ENCODE measurements at places on chromosomes 2 and 18. TPM values are rescaled to one million over a fixed set of nuclear protein-coding genes. Genes with fewer than 3 reads are reported as not detected.

CFAP221 gene
- 1.2 TPM for total RNA-seq

ABHD1 gene
- total RNA-seq: 1.1 TPM

SPRED2 gene
- 22.0 TPM for total RNA-seq

NETO1 gene
- 0.83 TPM for total RNA-seq

LTBP1 gene
- total RNA-seq: 124 TPM

FOXI3 gene
- not detected for total RNA-seq

RUFY4 gene
- total RNA-seq: not detected

DNA sequence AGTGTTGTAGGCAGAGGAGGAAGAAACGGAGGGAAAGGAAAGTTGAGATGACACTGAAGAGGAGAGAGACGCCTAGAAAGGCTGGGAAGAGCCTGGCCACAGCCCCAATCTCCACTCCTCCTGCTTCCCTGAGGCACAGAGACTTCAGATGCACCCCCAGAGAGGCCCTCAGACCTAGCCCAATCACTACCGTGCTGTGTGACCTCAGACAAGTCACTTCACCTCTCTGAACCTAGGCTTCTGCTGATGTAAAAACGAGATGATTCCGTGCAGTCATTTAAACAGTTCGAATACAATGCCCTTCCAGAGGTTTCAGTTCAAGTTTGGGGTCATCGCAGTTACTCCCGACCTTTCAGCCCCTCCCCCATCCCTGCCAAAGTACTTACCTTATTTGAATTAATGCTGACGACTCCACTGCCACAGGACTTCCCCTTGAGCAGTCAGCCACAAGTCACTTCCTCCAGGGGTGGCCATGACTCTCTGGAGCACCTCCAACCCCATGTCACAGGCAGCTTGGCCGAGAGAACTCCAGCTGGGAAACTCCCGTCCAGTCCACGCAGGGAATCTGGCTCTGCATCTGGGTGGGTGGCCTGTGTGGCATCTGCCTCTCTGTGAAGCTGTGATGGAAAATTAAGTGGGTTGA is 105.2 kb upstream of the ID2 start:
- DNase-seq: peak; percentile 86

DNA sequence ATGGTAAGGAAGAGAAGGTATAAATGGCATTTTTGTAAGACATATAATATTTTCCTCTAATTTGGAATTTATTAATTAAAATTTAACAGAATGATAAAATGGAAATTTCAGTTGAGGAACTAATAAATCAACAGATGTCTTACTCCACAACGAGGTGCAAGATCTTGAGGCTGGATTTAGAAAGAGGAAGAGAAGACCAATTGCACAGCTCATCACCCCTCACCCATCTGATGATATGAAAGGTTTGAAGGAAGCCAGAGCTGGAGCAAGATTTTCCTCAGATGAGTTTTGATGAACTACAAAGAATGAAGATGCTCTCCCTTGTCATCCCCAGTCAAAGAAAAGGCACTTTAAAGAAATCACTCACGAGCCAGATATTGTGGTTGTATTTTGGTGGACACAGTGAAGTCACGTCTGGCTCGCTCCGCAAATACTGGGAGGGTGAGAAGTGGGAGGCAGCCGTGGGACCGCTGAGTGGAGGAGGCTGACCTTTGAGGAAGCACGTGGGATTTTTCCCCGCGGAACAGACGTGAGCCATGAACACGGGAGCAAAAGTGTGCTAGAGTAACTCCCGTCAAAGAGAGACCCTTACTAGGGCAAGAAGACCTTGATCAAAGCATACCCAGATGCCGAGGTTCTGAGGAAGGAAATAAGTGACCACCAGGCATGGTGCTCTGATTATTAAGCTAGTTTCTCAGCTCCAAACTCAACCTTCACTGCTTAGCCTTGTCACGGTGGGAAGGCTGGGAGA is 511.4 kb downstream of the RNF144A start:
- DNase-seq: no peak

GRCh38 chr18:37639846-37640245 is 74.2 kb upstream of the CELF4 start:
- DNase-seq: no peak

- DNase-seq: peak; percentile 51
Observed at GRCh38 chr2:11023326-11024258, 111.9 kb downstream of the KCNF1 start.

DNA sequence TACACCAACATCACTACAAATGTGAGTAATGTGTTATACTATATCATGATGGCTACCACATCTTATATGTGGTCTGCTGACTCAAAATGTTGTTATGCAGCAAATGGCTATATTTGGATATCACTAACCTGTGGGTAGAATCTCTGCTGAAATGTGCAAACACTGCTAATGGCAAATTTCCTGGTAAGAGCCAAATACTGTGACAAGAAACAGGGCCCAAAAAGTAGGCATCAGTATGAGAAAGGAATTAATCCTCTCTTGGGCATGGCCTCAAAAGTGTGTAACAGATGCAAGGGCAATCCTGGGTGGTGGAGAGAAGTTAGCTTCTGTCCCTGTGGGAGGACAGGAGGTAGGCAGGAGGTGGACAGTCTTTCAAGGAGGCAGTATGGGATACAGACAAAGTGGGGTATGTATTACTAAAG is 13.3 kb downstream of the ATF2 start:
- DNase-seq: no peak

- no peak for DNase-seq
Observed at GRCh38 chr18:63233334-63233733, 86.2 kb downstream of the BCL2 start.

GRCh38 chr18:8730080-8730827 is 24.9 kb downstream of the MTCL1 start:
- DNase-seq: peak; percentile 83

DNA sequence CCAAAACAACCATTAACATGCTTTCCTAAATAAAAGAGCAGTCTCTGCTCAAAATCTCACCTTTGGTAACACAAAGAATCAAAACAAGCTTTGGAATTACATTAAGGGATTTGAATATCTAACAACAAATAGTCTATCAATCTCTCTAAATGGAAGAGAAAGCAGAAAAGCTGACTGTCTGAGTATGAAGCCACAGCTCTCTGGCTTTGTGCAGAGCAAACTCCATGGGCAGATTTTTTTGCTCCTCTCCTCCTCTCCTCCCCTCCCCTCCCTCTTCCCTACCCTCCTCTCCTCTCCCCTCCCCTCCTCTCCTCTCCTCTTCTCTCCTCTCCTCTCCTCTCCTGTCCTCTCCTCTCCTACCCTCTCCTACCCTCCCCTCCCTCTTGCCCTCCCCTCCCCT is 329.5 kb upstream of the ETAA1 start:
- DNase-seq: no peak

- no peak for DNase-seq
Observed at GRCh38 chr2:201542291-201542690, 90.8 kb downstream of the STRADB start.

DNA sequence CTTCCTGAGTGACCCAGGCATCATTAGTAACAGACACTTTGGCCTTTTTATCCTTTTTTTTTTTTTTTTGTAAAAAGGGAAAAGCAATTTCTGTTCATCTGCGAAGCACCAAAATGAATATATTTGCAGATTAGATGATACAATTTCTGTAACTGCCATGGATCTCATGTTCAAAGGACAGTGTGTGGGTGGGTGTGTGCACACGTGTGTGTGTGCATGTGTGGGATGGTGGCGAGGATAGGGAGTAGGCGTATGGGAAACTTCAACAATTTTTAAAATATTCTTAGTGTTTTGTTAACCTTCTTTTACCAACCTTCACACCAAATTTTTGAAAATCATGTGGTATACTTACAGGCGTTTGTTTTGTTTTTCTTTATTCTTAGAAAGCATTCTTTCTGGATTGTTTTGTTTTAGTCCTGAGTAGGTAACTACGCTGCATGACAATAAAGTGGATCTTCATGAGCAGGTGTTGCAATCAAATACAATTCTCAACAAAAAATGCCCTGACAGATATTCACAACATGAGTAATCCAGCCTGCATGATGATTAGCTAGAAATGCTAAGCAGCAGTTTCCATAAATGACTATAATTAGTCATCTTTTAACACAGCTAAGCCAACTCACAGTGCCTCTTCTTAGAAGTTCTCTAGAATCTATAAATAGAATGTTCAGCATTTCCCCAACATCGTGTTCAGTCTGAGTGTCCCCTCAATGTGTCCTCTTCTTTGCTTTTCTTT is 53.5 kb upstream of the RMDN2 start:
- DNase-seq: no peak

- no peak for DNase-seq
Observed at GRCh38 chr2:238963161-238963970, 115.5 kb downstream of the TWIST2 start.

Data from cardiac septum (tissue), 1 donor.